Chondrocyte (in vitro differentiated cells): ENCODE measurements at places on chromosomes 3 and 15.
A peak's percentile ranks its signal among the peaks of the same experiment; 100 is the strongest.

- H3K27ac ChIP-seq = no peak overlapping the region
- H3K4me1 ChIP-seq = no peaks in the 10 kb centered on the region
- no peak overlapping the region for H3K4me3 ChIP-seq
- H3K36me3 ChIP-seq = no peaks in the 10 kb centered on the region
- no peak for DNase-seq
- H3K27me3 ChIP-seq = peaks cover 6% of the 10 kb centered on the region
Measured at GRCh38 chr15:90820481-90820880, 47.9 kb upstream of the FURIN start.

DNA sequence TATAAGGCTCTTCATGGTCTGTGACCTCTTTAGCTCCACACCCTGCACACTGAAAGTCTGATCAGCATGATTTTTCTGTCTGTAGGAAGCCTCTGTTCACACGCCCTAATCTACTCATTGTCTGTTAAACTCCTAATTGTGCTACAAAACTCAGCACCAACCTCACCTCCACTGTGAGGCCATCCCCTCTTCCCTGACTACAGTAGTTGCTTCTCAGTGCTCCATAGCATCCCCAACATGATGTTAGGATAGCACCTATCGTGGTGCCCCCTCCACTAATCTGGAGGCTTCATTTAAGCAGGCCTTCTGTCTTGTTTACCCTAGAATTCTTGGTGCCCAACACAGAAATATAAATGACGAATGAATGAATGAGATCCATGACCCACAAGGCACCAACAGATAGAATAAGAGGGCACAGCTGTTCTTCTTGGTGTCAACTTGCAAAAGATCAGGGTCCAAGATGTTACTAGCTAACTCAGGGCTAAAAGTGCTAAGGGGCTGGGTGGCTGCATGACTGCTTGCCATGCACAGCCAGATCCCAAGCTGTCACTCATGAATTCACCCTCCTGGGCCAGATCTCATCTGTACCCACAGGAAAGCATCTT lies 55.2 kb upstream of the HEG1 start:
- DNase-seq = no peak
- H3K4me3 ChIP-seq = no peak overlapping the region
- H3K4me1 ChIP-seq = peaks cover 55% of the 10 kb centered on the region
- peak overlapping the region; percentile 62 for H3K27ac ChIP-seq

- H3K4me1 ChIP-seq = peaks cover 8% of the 10 kb centered on the region
- H3K27me3 ChIP-seq = no peaks in the 10 kb centered on the region
- H3K27ac ChIP-seq = no peak overlapping the region
- no peak for DNase-seq
Measured at GRCh38 chr3:45446706-45447105, 58.3 kb downstream of the LARS2 start.

DNA sequence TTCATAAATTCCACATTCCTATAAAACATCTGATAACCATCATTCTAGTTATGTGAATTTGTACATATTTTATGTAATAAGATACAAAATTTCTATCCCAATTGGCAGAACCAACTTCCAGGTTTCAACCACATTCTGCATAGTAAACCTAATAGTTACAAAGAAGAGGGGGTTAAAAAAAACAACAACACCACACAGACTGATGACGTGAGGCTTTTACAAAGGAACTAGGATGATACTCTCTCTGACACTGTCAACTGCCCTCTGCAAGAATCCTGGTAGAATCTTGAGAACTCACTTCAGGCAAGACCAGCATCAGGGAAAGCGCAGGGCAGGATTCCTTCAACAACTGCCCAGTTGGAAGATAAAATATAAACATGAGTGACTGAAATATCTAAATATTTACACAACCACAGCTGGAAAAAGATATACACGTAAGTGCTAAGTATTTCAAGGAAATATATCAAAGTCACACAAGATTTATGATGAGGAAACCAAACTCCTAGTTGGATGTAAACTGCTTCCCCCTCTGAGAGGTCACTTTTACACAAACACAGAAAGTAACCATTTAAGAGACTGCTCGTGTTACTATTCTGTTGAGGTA lies 816.4 kb downstream of the ROBO1 start:
- no peaks in the 10 kb centered on the region for H3K27me3 ChIP-seq
- H3K4me1 ChIP-seq = peaks cover 18% of the 10 kb centered on the region
- no peak overlapping the region for H3K4me3 ChIP-seq

GRCh38 chr3:4233488-4233887 lies 69.7 kb upstream of the SETMAR start:
- no peaks in the 10 kb centered on the region for H3K4me1 ChIP-seq
- peaks cover 7% of the 10 kb centered on the region for H3K27me3 ChIP-seq
- no peak for DNase-seq
- H3K27ac ChIP-seq = no peak overlapping the region

GRCh38 chr3:2517500-2518172 lies 419.0 kb downstream of the CNTN4 start:
- DNase-seq = no peak
- no peaks in the 10 kb centered on the region for H3K36me3 ChIP-seq
- H3K27me3 ChIP-seq = peaks cover 7% of the 10 kb centered on the region
- H3K4me3 ChIP-seq = no peak overlapping the region

DNA sequence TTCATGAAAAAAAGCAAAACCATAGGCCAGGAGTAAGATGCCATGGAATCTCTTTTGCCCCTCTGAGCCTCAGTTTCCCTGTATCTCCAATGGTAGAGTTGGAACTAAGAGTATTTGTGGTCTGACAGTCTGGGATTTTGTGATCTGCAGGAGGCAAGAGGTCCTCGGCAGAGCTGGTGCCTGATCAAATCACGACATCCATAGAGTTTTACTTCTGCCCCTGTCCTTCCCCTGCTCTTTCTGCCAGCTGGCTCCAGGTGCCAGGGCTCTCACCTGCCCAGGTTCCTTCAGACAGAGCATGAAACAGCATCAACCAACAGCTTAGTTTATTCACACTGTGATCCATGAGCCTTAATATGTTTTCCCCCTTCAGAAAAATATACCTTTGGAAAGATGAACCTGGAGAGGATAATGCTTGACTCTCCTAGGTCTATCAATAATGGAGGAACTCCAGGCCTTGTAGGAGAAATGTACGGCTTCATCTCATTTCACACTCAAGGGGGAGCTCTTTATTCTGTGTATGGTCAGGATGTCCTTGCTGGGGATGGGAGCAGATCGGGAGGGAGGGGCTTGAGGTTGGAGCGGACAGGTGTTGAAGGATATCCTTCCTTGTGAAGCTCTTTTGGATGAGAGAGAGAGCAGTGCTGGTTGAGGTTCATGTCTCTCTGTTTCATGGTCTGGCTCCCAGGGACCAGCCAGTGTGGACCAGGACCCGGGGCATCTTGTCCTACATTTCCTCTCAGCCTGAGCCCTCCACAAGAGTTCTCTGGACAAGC lies 309.9 kb downstream of the RPLP1 start:
- peaks cover 26% of the 10 kb centered on the region for H3K4me1 ChIP-seq
- DNase-seq = no peak
- H3K27me3 ChIP-seq = no peaks in the 10 kb centered on the region
- peaks cover 2% of the 10 kb centered on the region for H3K36me3 ChIP-seq
- no peak overlapping the region for H3K4me3 ChIP-seq

GRCh38 chr3:113663324-113663750 lies 33.1 kb downstream of the USF3 start:
- DNase-seq = no peak
- peaks cover 23% of the 10 kb centered on the region for H3K36me3 ChIP-seq
- H3K27ac ChIP-seq = no peak overlapping the region
- no peaks in the 10 kb centered on the region for H3K27me3 ChIP-seq
- H3K4me1 ChIP-seq = peaks cover 8% of the 10 kb centered on the region
- H3K4me3 ChIP-seq = no peak overlapping the region

DNA sequence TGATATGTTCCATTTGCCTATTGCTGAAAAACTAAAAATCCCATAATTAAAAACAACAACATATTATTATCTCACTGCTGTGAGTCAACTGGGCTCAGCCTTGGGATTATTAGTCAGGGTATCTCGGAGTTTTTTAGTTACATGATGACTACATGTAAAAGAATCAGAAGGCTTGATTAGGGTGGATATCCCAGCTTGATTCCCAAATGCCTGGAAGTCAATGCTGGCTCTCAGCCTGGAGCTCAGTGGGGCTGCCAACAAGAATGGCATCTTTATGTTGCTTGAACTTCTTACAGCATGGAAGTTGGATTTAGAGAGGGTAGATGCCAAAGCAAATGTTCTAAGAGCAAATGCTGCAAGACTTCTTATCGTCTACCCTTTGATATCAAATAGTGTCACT lies 278.5 kb downstream of the PLOD2 start:
- H3K27me3 ChIP-seq = peaks cover 5% of the 10 kb centered on the region
- peaks cover 11% of the 10 kb centered on the region for H3K4me1 ChIP-seq
- H3K4me3 ChIP-seq = no peak overlapping the region
- H3K36me3 ChIP-seq = peaks cover 2% of the 10 kb centered on the region
- H3K27ac ChIP-seq = no peak overlapping the region

DNA sequence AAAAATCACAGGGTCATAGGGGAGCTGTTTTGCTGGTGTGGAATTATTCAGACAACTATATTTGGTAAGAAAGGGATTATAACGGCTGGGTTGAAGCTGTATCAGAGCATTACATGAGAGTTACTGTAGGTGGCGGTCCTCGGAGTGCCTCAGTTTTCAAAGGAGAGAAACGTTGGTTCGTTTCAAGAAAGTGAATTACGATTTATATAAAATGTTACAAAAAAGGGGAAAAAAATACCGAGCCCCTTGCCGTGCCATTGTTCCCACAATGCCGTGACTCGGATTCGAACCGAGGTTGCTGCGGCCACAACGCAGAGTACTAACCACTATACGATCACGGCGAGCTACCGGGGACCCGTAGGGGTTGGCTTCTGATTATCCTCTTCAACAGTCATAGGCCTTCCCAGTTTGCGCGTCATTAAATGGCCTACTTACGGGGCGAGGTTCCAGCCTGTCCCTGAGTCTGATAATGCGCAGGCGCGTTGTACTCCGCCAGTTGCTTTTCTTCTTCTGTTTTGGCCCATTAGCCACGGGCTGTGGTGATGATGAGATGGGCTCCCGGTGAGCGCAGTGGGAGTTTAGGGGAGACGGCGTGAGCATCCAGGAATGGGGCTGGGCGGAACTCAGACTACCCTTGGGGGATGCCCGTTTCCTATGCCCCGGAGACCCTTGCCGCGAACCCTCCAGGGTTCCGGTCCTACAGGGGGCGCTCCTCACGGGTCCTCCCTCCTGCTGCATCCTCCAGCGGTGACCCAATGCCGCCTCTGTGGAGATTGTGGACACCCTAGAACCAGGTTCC lies 10.8 kb upstream of the SHF start:
- no peaks in the 10 kb centered on the region for H3K27me3 ChIP-seq
- no peaks in the 10 kb centered on the region for H3K36me3 ChIP-seq
- H3K27ac ChIP-seq = no peak overlapping the region
- DNase-seq = no peak
- H3K4me1 ChIP-seq = peaks cover 9% of the 10 kb centered on the region
- H3K4me3 ChIP-seq = no peak overlapping the region

GRCh38 chr15:81783076-81783475 lies 262.7 kb downstream of the MEX3B start:
- H3K27me3 ChIP-seq = no peaks in the 10 kb centered on the region
- DNase-seq = no peak
- H3K4me1 ChIP-seq = no peaks in the 10 kb centered on the region
- no peaks in the 10 kb centered on the region for H3K36me3 ChIP-seq
- H3K27ac ChIP-seq = no peak overlapping the region
